Activated CD8-positive, alpha-beta memory T cell treated with anti-CD3 and anti-CD28 coated beads for 1 hour (primary cell): ENCODE measurements at places on chromosomes 3 and 15.

- no peak for DNase-seq
These were observed 25.4 kb downstream of the CFAP100 start for GRCh38 chr3:126419886-126420786.

- no peak for DNase-seq
These were observed 319.8 kb downstream of the DOCK3 start for GRCh38 chr3:50994537-50994936.

- DNase-seq, result no peak
These were observed 767 bp downstream of the GLT8D1 start for GRCh38 chr3:52704611-52705437.

- DNase-seq, result no peak
These were observed 1239.2 kb downstream of the NSUN3 start for GRCh38 chr3:95302044-95302443.

DNA sequence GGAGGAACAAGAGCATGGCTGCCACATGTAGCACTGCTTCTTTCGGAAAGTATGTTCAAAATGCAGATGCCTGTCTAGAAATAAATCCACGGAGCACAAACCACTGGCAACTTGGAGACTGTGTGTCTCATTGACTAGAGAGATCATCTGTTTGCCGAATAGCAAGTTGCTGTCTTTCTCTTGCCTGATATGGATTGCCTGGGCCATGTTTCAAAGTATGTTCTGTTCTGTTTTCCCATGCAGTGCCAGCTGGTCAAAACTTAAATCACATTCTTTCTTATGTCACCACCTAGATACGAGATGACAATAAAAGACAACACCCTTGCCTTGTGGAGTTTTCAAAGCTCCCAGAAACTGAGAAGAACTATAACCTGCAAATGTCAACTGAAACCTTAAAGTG is 318.9 kb downstream of the RYR3 start:
- DNase-seq, result no peak

DNA sequence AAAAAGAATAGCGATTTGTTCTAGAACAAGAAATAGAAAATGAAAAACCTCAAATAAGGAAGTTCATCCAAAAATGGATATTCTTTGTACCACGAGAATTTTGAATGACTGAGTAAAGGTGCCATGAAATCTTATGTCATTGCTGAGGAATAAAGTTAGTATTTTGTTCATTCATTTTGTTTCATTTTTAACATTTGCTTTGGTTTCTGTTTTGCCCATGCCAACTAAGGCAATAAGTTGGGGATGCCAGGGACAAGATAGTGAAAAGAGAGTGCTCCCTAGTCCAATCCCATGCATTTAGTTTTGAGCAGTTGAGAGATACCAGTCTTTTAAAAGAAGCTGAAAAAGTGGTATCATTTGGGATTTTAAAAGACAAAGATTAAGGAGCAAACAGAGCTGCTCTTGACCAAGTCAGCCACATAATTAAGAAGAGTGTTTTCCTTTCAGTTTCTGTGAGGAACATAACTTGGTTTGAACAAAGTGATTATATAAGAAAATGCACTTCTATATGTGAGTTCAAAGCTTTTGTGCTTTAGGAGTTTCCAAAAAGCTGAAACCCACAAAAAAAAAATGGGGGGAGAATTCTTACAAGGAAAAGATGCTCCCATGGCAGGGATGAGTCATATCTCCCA is 201.4 kb downstream of the PLOD2 start:
- DNase-seq, result no peak

DNA sequence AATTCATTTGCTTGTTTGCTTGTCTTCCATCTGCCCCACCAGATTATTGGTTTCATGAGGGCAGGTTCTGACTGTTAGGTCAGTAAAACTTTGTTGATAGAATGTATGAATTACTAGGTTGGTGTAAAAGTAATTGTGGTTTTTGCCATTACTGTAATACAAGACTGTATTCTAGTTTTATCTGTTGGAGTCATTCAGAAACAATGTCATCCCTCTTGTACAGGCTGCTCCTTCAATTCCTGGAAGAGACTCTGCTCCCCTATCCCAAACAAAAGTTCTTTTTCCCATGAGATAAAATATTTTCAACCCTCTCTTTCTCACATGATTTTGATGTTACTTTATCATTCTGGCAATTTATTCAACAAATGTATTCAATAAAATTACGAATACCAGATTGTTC is 115.0 kb downstream of the CHST2 start:
- no peak for DNase-seq

DNA sequence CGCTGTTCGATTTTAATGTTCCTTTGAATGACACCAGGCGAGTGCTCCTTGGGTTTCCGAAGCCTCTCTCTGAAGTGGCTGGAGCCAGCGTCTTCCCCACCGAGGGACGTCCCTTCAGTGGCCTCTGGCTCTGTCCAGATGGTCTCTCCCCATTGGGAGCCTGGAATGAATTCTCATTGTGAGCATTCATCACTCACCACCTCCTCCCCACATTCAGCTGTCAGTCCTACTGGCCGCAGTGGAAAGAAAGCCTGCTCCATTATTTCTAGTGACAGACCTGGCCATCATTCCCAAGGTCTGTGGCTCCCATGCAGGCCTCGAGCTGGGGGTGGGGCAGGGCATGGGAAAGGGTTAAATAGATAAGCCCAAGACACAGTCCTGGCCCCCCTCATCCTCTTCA is 35.2 kb downstream of the ZNF710 start:
- DNase-seq, result no peak

DNA sequence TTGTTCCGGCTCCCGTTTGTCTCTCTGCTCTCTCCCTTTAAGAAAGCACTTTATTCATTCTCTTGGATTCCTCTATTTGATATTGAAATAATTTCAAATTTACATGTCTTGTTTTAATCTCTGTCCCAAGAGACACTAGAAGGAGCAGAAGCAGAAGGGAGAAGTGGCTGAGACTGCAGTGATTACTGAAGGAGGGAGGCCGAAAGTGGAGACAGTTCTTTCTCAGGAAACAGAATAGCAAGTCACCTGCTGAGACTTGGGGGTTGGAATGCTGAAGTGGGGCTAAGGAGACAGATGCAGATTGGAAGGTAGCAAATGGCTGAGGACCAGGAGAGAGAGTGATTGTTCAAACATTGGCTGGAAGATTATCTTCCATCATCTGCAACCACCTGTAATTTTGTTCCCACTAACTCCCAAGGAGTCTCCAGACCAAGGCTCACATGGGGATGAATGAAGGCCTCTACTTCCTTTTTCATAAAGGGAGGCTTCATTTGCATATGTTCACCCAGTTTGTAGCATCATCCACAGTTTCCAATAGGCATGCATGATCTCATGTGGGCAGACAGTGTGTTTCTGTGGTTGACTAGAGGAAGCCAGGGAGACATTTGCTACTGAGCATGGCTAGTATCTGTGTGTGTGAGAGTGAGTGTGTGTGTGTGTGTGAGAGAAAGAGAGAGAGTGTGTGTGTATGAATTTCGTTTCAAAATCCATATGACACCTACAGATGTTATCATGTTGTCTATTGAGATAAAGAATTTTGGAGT is 24.0 kb downstream of the LTF start:
- DNase-seq, result peak; percentile 7

GRCh38 chr3:24640330-24640877 is 145.8 kb upstream of the THRB start:
- no peak for DNase-seq

DNA sequence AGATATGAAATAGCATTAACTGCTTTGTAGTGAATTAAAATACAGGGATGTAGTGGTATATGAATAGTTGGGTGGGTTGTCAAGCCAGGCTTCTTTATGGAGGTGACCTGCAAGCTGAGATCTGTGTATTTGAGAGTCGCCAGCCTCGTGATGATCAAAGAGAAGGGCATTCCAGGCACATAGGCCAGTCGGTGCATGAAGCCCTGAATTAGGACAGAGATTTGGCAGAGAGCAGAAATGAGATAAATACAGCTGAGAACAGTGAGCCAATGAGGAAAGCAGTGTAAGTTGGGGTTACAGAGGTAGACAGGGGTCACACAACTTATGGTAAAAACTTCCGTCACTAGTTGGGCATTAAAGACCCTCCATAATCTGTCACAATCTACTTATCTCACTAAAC is 641.9 kb downstream of the OTOL1 start:
- no peak for DNase-seq

DNA sequence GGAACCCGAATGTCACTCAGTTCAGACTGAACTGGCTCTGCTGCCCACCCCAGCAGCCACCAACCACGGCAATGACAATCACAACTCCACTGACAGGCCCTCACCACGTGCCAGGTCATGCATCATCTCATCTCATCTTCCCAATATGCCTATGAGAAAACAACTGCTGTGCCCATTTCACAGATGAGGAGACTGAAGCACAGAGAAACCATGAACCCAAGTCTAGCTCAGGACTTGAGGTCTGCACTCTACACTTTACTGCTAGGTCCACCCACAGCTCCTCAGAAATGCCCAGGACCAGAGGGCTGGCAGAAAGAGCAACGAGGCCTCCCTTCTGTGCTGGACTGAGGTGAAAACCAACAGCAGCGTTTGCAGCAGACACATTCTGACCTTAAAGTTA is 99.2 kb upstream of the LINGO1 start:
- no peak for DNase-seq

DNA sequence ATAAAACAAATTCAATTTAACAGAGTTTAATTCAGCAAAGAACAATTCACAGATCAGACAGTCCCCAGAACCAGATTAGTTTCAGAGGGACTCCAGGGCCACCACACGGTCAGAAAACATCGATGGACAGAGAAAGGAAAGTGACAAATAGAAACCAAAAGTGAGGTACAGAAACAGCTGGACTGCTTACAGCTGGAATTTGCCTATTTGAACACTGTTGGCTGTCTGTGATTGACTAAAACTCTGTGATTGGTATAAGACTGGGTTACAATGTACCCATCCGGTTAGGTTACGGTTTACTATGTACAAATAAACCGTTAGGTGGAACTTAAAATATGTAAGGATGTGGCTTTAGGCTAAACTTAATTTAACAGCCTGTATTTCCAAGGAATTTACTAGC is 30.3 kb downstream of the MOBP start:
- DNase-seq, result no peak

- DNase-seq, result no peak
These were observed 912.7 kb upstream of the NR2F2 start for GRCh38 chr15:95417761-95418160.
